ENCODE measurements at places on chromosomes 7 and 10.
A peak's percentile ranks its signal among the peaks of the same experiment; 100 is the strongest.

GRCh38 chr10:132586739-132587138 is 49.2 kb downstream of the INPP5A start:
- peak; percentile 51 for DNase-seq

- no peak for DNase-seq
Observed at GRCh38 chr10:74133923-74134820, 16.5 kb downstream of the AP3M1 start.

DNA sequence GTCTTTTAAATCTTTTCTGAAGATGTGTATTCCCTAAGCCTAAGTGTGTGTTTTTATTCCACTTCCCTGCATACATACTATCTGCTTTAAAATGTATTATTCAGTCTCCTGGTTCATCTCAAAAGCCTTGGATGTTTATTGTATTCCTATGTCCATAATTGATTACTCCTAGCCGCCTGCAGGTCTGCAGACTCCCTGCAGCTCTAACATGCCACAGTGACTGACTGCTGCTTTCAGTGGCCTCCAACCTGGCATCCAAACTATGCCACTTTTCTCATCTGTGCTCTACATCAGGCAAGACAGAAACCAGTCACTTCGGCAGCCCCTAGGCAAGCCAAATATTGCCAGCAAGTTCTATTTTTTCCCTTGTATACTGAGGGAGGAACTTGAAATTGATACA is 81.7 kb downstream of the ABCA13 start:
- DNase-seq, result no peak

DNA sequence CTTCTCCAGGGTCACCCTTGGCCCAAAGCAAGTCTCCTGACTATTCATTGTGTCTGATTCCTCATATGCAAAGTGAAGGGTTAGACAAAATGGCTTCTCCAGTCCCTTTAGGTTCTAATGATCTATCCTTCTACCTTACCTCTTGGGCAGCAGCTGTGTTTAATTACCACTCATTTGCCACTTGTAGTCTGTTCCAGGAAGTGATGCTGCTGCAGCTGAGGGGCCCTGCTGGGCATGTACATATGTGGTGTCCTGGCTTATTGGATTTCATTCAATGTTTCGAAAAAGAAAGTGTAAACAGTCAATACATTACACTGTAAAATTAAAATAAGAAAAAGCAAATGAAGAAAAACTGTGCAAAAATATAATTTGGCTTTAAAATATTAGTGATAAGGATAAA is 36.6 kb downstream of the SCIN start:
- no peak for DNase-seq

DNA sequence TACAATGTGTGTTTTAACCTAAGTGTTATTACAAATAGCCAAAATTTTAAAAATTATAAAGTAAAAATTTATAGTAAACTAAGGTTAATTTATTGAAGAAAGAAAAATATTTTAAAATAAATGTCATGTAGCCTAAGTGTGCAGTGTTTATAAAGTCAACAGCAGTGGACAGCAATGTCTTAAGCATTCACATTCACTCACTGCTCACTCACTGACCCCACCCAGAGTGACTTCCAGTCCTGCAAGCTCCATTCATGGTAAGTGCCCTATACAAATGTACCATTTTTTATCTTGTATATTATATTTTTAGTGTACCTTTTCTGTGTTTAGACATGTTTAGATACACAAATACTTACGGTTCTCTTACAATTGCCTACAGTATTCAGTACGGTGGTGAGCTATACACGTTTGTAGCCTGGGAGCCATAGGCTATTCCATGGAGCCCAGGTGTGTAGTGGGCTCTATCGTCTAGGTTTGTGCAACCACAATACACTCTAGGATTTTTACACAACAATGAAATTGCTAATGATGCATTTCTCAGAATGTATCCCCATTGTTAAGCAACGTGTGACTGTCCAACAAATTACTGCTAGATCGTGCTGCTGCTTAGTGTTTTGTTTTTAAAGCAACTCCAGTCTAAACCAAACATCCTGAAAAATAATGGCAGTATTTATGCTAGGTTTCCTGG is 108.9 kb upstream of the NAMPT start:
- no peak for DNase-seq

DNA sequence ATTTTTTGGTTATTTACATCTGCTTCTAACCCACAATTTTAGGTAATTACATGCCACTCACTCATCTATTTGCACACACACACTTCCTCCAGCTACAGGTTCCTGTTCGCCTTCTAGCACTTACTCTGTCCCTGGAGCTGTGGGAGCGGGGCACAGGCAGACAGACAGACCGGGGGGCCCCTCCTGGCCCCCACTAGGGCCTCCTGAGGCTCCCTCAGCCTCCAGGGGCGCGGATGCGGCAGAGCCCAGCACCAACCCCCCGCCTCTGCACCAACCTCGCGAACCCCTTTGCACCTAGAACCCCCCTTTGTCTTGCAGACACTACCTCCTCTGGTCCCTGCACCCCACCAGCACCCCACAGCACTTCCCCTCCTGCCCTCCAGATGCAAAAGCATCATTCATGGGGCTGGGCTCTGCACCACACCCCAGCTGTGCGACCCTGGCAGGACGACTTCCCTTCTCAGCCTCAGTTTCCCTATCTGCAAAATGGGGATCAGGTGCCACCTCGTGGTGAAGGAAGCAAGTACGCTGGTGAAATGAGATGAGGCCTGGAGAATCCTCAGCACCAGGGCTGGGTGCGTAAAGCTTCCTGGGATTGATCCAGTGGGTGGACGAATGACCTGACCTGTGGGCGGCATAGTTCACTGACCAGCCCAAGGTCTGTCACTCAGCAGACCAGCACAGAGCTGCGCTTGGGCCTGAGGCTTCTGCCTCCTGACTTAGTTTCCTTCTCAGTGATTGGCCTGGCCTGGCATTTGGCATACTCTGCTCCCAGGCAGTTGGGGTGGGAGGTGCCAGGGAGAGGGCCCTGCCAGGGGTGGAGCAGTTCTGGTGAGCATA is 37.9 kb downstream of the ELFN1 start:
- DNase-seq, result no peak

- no peak for DNase-seq
Observed at GRCh38 chr7:116733924-116734580, 62.1 kb downstream of the MET start.

GRCh38 chr7:131683536-131684125 is 127.2 kb upstream of the PODXL start:
- no peak for DNase-seq
